Hepatic stellate cell (primary cell): ENCODE measurements at places on chromosomes 7 and 10.
A peak's percentile ranks its signal among the peaks of the same experiment; 100 is the strongest.

GRCh38 chr10:6254201-6254600, 51.5 kb downstream of the PFKFB3 start:
- DNase-seq = no peak

DNA sequence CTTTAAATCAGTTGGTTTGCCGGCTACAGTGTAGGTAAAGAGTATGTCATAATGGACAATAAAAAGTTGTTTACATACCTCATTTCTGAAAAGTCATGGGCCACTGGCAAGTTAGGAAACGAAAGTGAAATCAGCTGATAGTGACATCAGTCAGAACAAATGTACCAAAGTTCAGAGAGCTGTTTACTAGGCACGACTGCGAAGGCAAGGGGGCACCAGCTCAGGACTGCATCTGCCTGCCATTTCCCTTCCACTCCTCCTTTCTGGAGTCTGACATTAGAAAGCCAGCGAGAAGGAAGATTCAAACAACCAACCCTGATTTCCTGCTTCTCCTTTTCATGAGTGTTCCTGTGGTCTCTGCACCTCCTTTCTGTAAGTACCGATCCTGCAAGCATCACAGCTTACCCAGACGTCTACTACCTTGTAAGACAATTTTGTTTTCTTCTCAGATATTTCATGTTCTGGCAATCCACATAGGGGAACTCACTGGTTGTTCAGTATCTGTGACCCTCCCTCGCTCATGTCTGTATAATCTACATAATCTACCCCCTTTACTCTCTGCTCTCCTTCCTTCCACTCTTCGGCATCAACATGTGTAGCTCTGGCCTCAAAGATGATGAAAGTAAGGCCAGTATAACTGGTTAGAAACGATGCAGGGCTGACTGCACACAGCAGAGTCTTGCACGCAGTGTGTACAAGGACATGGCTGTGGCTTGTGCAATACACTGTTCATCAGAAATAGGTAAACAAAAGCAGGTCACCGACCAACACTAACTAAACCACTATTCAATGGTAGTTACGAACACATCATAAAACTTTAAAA, at the start of gene TMEM140:
Gene TMEM140 (plus strand): TSS at position 174 of the 823 bp plus-strand sequence. CDS start 16,370 bp downstream, outside the sequence.
- no peak for DNase-seq

- DNase-seq = no peak
Measured at GRCh38 chr7:29468196-29468595, 95.4 kb upstream of the PRR15 start.

DNA sequence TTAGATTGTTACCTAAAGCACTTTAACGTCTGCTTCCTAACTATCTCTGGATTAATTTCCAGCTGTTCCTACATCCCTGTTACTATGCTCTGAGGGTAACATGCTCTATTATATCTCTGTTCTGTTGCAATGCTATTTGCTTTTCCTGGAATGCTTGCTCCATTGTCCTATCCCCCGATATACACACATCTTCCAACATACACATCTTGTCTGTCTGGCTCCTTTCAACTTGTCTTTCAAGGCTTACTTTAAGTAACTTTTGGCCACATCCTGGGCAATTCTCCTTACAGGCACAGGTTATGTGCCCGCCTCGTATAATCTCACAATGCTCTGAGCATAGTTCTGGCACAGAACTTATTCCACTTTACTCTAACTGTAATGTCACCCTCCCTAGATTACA, 96.2 kb downstream of the CDK6 start:
- DNase-seq = no peak

DNA sequence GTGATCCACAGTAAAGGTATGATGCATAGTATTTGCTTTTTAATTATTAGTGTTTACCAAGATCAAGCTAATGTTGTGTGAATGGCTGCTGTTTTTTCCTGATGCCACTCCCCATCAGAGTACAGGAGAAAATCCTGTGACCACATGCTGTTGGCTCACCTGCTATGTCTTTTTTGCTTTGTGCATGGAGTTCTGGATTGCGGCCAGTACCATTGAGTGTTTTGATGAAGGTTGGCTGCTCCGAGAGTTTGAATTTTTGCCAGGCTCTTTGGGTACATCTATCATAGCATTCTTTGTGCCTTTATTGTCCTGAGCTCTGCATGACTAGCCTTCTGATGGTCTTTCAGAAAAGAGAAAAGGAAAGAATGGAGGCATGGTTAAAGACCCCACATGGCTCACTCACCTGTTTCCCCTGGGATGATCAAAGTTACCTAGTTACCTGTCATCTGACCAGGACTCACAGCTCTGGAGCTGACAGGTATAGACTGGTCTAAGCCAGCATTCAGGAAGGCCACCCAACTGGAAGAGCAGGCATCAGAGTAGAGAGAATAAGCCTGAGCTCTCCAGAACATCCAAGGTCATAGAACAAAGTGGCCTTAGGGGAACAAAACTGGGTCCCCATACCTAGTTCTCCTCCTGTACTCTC, 11.8 kb upstream of the SGPL1 start:
- DNase-seq = no peak

- no peak for DNase-seq
Measured at GRCh38 chr7:82742163-82742562, 298.6 kb upstream of the CACNA2D1 start.

- DNase-seq = no peak
Measured at GRCh38 chr10:89588671-89589070, 53.3 kb upstream of the SLC16A12 start.

DNA sequence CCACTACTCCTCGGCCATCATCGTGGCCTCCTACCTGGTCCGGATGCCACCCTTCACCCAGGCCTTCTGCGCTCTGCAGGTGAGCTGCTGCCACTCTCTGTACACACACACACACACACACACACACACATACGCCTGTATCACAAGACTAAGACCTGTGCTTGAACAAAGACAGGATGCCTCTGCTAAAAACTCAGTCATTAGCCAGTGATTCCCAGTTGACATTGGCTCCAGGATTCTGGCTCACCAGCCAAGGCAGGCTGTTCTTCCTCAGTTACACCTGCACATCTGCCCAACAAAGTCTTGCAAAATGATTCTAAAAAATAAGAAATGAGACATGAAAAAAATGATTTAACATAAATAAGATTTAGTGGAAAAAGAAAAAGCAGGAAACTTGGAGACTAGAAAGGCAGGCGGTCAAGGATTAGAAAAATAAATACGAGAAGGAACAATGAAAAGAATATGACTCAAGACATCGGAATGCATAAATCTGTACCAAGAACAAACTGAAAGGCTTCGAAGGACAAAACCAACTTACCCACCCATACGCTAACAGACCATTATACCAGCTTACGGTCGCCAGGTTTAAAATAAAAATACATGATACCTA, 7.4 kb upstream of the LRRC18 start:
- DNase-seq = no peak

- DNase-seq = no peak
Measured at GRCh38 chr7:119065966-119066365, 841.5 kb downstream of the ANKRD7 start.

- no peak for DNase-seq
Measured at GRCh38 chr7:156324201-156324600, 316.4 kb upstream of the RNF32 start.

DNA sequence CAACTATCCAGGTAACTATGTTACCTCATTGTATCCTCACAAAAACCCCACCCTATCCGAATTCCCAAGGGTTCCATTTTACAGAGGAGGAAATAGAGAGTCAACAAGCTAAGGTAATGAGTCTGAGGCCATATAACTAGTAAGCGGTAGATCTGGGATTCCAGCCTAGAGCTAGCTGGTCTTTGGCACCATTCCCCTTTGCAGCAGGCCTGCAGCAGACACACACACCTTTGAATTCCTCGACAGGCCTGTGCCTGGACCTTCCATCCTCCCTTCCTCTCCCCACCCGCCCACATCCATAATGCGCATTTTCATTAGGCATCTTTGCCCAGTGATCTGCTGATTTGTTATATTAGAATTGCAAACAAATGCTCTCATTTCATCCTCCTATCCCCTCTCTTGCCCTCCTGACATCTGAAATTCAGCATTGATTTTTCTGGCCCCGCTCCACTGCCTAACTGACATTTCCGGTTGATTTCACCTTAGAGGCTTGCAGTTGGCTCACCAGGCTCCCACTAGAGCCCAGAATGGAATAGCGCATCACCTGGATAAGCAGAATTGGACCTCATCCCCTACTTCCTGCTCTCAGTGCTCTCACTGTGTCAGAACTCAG, 129.5 kb downstream of the PLXNA4 start:
- DNase-seq = no peak

- no peak for DNase-seq
Measured at GRCh38 chr7:26162431-26162830, 10.4 kb downstream of the NFE2L3 start.

DNA sequence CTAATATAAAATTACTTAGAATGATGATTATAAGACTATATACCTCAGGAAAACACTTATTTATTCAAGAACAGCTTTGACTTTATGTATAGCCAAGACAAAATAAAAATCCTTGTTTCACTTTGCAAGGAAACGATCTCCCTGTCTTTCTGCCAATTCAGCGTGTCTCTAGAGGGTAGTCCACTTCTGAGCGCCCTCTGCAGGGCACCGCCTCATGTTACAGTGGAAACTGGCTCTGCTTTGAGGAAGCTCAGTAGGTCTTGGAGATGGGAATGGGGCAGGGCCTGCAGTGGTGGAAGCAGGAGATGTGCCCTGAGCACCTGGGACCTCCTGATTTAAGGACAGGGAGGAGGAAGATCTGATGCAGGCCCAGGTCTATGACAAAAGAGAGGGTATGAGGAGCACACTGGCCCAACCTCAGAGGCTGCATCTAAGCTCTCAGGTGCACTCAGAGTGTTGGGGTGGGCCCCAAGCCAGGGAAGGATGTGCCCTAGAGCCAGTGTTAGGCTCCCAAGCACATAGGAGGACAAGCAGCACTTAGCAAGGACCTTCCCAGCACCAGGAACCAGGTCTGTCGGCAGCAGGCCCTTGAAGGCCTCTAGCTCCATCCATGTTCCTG, 481.0 kb downstream of the TNS3 start:
- no peak for DNase-seq

GRCh38 chr10:132225849-132226205, 39.1 kb downstream of the DPYSL4 start:
- no peak for DNase-seq

- no peak for DNase-seq
Measured at GRCh38 chr7:123198668-123199652, 809 bp downstream of the SLC13A1 start.

DNA sequence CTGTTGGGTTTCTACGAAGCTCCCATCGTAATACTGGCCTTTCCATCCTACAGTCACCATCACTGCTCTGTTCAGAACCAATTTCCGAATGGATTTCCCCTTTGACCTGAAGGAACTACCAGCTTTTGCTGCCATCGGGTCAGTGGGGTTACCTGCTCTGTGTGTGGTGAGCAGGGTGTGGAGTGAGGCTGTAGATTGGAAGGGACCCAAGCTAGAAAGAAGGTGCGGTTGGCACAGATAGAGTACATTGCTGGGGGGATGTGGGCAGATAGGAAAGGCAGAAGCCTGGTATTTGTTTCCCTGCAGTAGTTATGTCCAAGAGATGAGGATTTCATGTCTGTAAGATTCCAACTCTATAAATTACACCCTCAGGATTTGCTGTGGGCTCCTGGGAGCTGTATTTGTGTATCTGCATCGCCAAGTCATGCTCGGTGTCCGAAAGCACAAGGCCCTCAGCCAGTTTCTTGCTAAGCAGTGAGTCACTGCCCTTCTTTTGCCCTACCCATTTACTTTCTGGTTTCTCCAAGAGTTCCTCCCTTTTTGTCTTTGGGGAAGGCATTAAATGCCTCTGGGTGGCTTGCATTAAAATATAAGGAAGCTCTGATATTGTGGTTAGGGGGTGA, 15.4 kb downstream of the CLCN1 start:
- peak; percentile 89 for DNase-seq

DNA sequence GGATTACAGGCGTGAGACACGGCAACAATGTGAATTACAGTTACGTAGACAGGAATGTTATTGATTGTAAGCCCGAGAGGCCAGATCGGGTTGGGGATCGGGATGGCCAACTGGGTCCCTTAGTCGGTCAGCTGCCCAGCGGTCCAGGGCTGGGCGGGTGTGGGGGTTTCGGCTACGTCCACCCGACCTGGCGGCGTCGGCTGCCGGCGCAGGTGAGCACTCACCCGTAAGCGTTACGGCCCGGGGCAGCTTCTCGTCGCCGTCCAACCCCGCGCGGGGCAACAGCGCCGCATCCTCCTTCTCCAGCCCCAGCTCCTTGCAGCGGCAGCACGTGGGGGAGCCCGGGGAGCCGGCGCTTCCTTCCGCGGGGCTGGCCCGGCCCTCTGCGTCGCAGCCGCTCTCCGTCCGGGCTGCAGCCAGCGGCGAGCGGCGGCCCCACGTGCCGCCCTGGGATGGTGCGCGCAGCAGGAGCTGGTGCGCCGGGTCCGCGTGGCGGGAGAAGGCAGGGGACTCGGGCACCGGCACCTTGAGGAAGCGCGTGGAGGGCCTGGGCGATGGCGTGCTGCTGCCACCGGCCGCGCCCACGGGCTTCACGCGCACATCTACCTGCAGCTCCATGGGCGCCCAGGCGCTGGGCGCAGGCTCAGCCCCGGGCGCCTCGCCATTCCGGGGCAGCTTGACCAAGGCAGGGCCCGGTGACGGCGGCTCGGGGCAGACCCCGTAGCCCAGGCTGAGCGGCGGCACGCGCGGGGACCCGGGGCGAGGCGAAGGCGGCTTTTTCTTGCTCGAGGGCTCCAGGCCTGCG, 609 bp downstream of the KLRG2 start:
- no peak for DNase-seq

DNA sequence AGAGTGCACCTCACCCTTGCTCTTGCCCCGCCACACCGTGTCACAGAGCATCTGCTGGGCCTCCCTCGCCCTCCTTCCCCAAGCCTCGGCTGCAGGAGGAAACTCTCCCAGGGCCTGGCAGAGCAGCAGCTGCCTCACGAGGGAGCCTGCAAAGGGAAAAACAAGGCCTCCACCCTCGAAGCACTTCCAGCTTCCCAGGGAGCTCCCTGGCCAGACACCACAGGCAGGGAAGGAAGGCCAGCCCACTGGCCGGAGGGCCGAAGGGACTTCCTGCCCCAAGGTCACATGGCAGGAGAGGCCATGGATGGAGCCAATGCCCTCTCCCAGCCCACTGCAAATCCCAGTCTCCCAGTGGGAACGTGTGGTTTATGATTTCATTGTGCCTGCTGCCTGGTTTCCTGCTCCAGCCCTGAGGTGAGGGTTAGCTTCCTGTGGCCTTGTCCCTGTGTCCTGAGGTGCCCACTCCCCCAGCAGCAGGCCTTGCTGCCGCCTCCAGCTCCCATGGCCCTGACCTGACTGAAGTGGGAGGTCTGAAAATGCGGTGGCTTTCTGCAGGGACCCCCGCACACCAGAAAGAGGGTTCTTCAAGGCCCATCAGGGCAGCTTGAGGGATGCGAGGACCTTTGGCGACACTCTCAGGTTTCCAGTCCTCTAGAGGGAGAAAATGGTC, 100.5 kb upstream of the PPIF start:
- peak; percentile 59 for DNase-seq

GRCh38 chr10:69497231-69497561, 45.9 kb downstream of the TSPAN15 start:
- no peak for DNase-seq

DNA sequence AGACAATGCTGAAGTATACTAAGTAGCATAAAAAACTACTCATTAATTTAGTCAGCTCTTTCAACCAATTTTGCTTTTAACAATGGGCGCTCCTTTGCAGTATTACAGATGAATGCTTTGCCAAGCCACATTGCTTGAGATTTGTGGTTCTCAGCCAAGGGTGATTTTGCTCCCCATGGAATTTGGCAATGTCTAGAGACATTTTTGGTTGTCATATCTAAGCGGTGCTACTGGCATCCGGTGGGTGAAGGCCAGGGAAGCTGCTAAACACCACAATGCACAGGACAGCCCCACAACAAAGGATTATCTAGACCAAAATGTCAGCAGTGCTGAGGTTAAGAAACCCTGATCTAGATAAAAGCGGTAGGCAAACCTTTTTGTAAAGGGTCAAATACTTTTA, 112.0 kb downstream of the UBE2H start:
- no peak for DNase-seq

GRCh38 chr7:116518961-116519360, 5.9 kb upstream of the CAV1 start:
- DNase-seq = no peak
